ENCODE measurements at places on chromosomes 6 and 20. TPM values are rescaled to one million over a fixed set of nuclear protein-coding genes. Genes with fewer than 3 reads are reported as not detected.
A peak's percentile ranks its signal among the peaks of the same experiment; 100 is the strongest.

- DNase-seq = no peak
These were observed 1720.3 kb downstream of the HACE1 start for GRCh38 chr6:103139377-103139776.

- no peak for DNase-seq
These were observed 108.0 kb downstream of the ATXN1 start for GRCh38 chr6:16653226-16653625.

SF3B5 gene
- 110 TPM for total RNA-seq

PRDM1 gene
- total RNA-seq = 18.2 TPM

DNA sequence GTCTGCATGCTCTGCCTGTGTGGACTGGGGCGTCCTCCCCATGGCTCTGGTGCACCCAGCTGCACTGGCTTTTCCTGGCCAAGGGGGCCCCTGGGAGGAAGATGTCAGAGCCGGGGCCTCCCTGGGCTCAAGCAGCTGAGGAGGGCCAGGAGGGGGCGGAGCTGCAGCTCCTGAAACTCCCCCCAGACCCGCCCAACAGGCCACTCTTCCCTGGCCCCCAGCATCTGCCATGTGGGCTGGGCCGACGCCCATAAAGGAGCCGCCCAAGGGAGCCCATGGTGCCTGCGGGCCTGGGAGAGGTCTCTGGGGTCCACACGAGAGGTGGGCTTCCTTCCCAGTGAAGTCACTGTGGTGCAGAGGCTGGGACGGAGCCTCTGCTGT is 4.0 kb downstream of the RBBP8NL start:
- no peak for DNase-seq

GRCh38 chr6:35973670-35974222 is 50.7 kb downstream of the SLC26A8 start:
- DNase-seq = peak; percentile 60

DNA sequence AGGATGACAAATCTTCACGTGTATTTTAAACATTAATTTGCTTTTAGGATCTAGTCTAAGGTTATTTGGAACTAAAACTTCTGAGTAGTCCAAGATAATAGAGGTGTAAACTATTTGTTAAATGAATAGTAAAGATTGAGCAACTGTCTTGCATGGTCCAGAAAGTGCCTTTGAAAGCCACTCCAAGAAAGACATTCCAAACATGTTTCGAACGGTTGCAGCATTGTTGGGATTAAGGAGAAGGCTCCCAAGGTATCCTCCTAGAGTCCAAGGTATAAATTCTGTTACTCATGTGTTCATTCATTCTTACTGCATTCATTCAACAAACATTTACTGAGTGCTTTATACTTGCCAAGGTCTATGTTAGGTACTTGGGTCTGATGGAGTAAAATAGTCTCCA is 28.8 kb upstream of the MYLK2 start:
- DNase-seq = no peak

- no peak for DNase-seq
These were observed 40.3 kb downstream of the MYLK4 start for GRCh38 chr6:2710412-2710811.

SDCBP2 gene
- total RNA-seq = 15.2 TPM

GSTA3 gene
- total RNA-seq = not detected

DNA sequence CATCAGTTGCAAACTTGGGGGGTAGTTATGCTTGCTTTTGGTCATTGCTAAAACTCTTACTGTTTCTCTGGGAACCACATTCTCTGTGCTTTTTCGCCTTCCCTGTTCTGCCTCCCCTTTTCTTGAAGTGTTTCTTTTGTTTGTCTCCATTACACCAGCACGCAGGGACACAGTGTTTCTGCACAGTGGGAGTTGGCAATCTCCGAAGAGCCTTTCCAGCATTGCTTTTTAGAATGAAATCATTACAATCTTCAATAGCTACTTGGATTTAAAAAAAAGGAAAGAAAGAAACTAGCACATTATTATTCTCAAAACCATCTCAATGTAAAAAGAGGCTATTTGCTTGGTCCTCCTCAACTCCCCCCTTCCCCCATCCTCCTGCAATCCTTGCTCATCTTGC is 536.7 kb upstream of the MMS22L start:
- no peak for DNase-seq

C20orf202 gene
- total RNA-seq = 1.2 TPM

DNA sequence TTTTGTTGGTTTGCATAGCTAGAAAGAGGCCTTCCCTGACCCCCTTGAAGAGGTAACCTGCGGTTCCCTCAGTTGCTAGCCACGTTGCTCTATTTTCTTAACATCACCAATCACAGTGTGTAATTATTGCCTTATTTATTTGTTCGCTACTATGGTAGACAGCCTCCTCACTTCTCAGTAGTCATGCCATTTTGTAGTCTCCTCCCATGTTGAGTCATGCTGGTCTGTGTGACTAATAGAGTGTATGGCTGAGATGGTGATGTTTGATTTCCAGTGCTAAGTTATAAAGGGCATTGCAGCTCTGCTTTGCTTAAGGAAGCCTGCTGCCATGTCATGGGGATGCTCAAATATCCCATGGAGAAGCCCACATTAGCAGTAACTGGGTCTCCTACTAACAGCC is 236.6 kb upstream of the CHD6 start:
- no peak for DNase-seq

SLCO4A1 gene
- 33.2 TPM for total RNA-seq

- no peak for DNase-seq
These were observed 663 bp downstream of the COQ3 start for GRCh38 chr6:99393366-99393697.

GRCh38 chr20:20317195-20317594 is 50.7 kb upstream of the INSM1 start:
- DNase-seq = no peak

LRRC1 gene
- 46.9 TPM for total RNA-seq
